ENCODE measurements at places on chromosomes 6 and 20.

- no peak for DNase-seq
Observed at GRCh38 chr6:19587238-19587942, 249.8 kb upstream of the ID4 start.

DNA sequence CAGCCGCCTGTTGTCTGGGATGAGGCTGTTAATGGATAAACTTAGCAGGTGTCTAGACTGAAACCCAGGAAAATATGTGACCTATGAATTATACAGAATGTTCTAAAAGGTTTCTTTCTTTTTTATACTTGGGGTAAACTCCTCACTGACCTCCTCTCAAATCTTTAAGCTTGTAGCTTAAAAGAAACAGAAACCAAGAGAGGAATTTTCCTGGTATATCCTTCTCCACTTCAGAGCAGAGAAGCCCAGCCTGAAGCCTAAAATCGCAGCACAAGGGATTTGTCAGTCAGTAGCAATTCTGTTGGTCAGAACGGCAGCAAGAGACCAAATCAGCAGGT is 99.4 kb upstream of the RIPOR2 start:
- DNase-seq = no peak

GRCh38 chr6:53938810-53939209 is 144.0 kb downstream of the LRRC1 start:
- no peak for DNase-seq

DNA sequence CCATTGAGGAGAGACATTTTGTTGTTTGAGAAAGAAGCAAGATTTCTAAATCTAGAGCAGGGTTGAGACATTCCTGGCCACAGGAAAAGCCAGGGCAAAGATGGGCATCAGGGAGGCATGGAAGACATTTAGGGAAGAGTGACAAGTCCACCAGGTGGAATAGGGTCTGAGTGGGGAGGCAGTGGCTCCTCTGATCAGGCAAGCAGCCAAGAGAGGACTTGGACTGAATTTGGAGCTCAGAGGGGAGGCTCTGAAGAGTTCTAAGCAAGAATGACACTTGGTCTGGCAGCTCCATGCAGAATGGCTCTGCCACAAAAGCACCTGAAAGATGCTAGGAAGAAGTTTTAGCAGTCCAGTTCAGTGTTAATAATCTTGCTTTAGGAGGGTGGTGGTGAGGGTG is 120.8 kb downstream of the FYN start:
- DNase-seq = no peak

DNA sequence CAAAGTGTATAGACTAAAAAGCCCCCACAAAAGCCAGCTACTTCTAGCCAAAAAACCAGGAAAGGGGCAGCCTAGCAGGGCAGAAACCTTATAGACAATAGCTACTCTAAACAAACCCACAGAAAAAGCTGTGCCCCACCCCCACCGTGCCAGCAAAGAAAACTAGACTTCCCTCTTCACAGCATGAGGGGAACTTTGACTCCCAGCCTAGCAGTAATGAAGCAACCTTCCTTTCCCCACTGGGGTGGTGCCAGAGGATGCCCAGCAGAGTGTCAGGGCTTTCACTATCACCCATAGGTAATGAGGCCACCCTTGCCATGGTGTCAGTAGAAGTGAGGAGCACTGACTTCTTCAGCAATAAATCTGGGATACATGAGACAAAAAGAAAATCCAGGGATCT is 99.0 kb upstream of the LGSN start:
- no peak for DNase-seq

DNA sequence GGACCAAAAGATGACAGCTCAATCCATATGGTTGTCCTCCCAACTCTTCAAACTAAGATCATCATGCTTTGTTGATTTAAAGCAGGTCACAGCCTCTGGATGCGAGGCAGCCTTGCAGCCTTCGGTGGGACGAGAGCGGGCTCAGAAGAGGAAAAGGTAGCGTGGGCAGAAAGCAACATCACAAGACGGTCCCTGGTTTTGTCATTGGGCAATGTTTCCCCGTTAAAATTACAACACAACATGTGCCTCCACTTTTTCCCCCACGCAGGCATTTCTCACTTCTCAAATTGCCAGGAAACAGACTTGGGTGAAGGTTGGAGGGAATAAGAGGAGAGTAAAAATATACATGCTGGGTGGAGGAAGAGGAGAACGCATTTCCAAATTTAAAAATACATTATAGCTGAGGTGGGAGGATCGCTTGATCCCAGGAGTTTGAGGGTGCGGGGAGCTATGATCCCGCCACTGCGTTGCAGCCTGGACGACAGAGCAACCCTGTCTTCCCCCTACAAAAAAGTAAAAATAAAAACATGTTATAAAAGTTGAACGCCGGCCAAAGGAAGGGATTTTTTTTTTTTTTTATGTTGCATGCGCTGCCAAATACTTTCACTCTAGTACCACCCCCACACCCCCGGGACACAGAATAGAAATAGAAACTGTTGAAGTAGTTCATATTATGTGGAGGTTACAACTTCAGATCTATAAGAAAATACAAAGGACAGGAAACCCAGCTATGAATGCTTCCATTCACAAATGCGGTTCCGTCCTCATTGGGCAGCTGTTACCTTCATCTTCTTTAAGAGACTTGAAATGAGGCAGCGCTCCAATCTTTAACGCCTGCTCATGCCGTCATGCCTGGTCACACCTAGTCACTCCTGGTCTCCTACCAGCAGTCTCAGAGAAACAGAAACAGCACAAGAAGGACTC is 13.9 kb upstream of the NAA20 start:
- DNase-seq = no peak

DNA sequence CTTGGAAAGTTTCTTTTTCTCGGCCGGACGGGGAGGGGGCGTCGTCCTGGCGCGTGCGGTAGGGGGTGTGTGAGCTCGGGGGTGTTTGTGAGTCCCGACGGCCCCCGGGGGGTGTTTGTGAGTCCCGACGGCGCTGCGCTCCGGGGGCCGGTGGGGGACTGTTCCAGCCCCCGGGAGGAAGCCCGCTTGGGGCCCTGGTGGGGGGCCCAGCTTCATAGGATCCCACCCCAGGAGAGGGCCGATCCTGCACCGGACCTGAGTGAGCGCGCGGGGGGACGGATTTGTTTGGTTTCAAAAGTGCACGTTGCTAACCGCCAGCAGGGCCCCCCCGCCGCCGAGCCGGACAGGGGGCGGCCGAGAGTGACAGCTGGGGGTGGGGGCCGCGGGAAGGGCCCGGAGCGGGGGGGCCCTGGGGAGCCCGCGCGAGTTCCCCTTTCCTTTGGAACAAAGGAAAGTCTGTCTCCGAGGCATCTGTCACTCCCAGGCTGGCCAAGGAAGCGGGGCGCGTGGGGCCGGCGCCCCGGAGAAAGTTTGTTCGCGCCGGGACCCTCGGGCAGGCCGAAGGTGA is 485 bp downstream of the TGIF2 start:
- no peak for DNase-seq

- no peak for DNase-seq
Observed at GRCh38 chr20:1401451-1401907, 8.6 kb upstream of the FKBP1A start.

GRCh38 chr6:156791320-156791850 is 14.2 kb downstream of the ARID1B start:
- no peak for DNase-seq

DNA sequence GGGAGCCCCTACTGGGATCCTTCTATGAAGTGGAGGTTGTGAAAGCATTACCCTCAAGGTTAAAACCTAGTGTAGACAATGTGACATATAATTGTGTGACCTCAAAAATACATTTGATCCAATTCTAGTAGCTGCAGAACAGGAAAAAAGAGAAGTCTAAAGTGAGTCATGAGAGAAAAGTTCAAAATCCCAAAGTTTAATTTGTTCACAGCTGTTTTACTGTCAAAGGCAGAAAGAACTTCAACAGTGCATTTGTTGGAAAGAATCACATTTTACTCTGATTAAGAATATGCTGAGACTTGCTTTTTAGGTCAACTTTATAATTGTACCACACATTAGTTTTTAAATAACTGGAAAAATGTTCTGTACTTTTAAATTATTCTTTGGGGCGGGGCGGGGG is 1027.4 kb upstream of the FLRT3 start:
- DNase-seq = no peak

GRCh38 chr6:129133770-129134192 is 250.8 kb downstream of the LAMA2 start:
- DNase-seq = no peak
